Kidney (tissue), 22 donors: ENCODE measurements at places on chromosomes 6 and 20.

DNA sequence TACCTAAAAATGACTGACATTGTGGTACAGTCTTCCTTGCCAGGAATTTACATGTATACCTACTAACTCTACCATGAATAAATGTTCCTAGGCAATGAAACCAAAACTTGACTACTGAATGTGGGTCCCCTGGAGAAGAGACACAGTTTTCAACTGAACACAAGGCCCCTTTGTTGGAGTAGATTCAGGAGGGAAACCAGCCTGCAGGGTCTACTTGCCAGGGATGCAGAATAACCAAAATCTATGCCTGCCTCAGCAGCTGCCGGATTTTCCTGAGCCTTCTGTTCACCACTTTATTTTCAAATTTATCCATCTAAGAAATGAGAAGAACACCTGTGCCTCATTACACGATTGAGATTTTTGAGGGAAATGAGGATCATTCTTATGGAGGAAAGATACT, 211.9 kb downstream of the GRM1 start:
- no peak for DNase-seq

GRCh38 chr6:40444811-40445210, 142.4 kb downstream of the LRFN2 start:
- no peak for DNase-seq

- peak; percentile 62 for DNase-seq
These were observed 1.1 kb upstream of the JPH2 start for GRCh38 chr20:44187772-44188709.

GRCh38 chr6:39794231-39794630, 2.1 kb downstream of the DAAM2 start:
- no peak for DNase-seq
